ENCODE measurements at places on chromosomes 1 and 21. TPM values are rescaled to one million over a fixed set of nuclear protein-coding genes. Genes with fewer than 3 reads are reported as not detected.

Gene S100A1
- not detected for total RNA-seq

Gene AMY1C
- not detected for total RNA-seq

Gene CFHR1
- total RNA-seq: not detected

Gene SPRR1B
- total RNA-seq: not detected

Gene LORICRIN
- total RNA-seq: not detected

Gene PLEKHN1
- total RNA-seq: 0.28 TPM

Gene EFCAB7
- 6.7 TPM for total RNA-seq

Gene GBP6
- total RNA-seq: not detected

Gene TMPRSS3
- total RNA-seq: not detected

Gene NUP210L
- under 0.01 TPM for total RNA-seq

Gene TARDBP
- 36.7 TPM for total RNA-seq

Gene AKR7A3
- under 0.01 TPM for total RNA-seq

Gene PLA2G2F
- not detected for total RNA-seq

Gene AK2
- 118 TPM for total RNA-seq

Gene NEK2
- total RNA-seq: 35.0 TPM

Gene SPRR2A
- not detected for total RNA-seq

Gene MOV10
- total RNA-seq: 36.7 TPM

Gene VAV3
- total RNA-seq: 0.18 TPM

Gene PDZK1IP1
- not detected for total RNA-seq

Gene TCHH
- not detected for total RNA-seq

Gene DCDC2B
- total RNA-seq: not detected

Gene KCNA3
- total RNA-seq: under 0.01 TPM

Gene OR6N1
- total RNA-seq: not detected

Gene EFHD2
- 23.1 TPM for total RNA-seq

Gene TMEM82
- not detected for total RNA-seq

Gene C4BPA
- not detected for total RNA-seq

Gene C1orf53
- total RNA-seq: 4.2 TPM

Gene LIPI
- total RNA-seq: not detected

Gene ADAMTSL4
- 0.56 TPM for total RNA-seq

Gene TFF1
- not detected for total RNA-seq

Gene VSIG8
- not detected for total RNA-seq

Gene CHIT1
- not detected for total RNA-seq

Gene TUT4
- 28.6 TPM for total RNA-seq

Gene LINGO4
- not detected for total RNA-seq

Gene NTRK1
- total RNA-seq: not detected

Gene MATN1
- total RNA-seq: 0.56 TPM

Gene PRDM2
- 3.4 TPM for total RNA-seq

Gene PODN
- 0.56 TPM for total RNA-seq

Gene ATP6V1G3
- not detected for total RNA-seq

Gene PRAMEF17
- not detected for total RNA-seq

Gene LCE6A
- not detected for total RNA-seq

Gene BNIPL
- under 0.01 TPM for total RNA-seq

Gene OR2M3
- total RNA-seq: not detected

Gene ASTN1
- total RNA-seq: under 0.01 TPM

Gene INKA2
- 2.2 TPM for total RNA-seq

Gene PGBD5
- total RNA-seq: 0.28 TPM
